ENCODE measurements at places on chromosomes 7 and 10.

DNA sequence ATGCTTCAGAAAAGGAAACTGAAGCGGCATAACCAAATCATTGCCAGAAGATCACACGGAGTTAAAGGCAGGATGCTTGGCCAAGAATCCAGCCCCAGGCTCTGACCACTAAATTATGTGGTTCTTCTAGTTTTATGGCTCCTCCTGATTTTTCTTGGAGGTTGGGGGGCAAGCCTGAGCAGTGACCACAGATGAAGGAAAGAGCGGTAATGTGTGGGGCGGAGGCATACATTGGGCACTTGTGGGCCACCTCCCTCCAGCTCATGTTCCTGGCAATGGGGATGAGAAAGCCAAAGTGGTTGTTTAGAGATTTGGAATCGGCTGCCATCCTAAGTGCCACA lies 3.2 kb downstream of the TRPV6 start:
- no peak for DNase-seq

- no peak for DNase-seq
Measured at GRCh38 chr10:127368101-127368500, 171.7 kb upstream of the INSYN2A start.

DNA sequence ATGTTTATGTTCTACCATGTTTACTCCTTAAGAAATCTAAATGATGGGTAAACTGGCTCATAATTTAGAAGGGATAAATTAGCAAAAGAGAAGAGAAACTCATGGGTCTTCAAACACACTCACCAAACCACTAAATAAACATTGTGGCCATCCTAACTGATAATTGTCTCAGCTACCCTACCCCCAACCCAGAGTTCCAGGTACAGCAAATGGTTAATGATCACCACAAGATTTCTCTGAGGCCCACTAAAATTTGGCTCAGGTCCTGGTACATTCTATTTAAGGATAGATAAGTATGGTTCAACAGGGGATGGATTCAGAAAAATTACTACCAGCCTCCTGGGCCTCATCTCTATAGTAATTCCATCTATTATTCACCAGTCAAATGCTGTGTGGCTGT lies 21.4 kb downstream of the SLC25A13 start:
- no peak for DNase-seq

DNA sequence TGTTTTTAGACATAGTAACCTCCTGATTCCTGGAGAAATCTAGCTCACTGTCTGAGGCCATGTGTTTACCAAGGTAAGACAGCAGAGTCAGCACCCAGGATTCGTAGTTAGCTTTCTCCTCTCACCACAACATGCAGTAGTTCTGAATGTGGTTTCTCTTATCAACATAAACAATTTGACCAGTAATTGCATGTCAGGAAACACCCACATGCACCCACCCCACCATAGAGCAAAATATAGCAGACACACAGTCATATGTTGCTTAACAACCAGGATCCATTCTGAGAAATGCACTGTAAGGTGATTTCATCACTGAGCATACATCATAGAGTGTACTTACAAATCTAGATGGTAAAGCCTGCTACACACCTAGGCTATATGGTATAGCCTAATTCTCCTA lies 1004.0 kb downstream of the ANKRD7 start:
- no peak for DNase-seq

- DNase-seq = peak; percentile 54
Measured at GRCh38 chr10:103659674-103660363, 166.3 kb downstream of the NEURL1 start.

DNA sequence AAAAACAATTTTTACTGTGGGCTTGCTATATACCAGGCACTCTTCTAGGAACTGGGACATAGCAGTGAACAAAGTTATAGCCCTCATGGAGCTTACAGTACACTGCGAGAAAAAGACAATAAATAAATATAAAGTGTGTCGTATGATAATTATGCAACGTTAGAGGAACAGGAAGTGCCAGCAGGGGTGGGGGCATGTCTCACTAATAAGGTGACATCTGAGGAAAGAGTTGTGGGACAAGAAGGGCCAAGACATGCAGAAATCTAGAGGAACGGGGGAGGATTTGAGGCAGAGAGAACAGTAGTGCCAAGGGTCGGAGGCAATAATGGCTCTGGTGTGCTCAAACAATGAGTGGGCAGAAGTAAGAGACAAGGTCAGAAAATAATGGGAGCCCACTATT lies 52.8 kb downstream of the LMBR1 start:
- DNase-seq = no peak

GRCh38 chr10:123890756-123891143 lies 857 bp downstream of the CPXM2 start:
- no peak for DNase-seq

DNA sequence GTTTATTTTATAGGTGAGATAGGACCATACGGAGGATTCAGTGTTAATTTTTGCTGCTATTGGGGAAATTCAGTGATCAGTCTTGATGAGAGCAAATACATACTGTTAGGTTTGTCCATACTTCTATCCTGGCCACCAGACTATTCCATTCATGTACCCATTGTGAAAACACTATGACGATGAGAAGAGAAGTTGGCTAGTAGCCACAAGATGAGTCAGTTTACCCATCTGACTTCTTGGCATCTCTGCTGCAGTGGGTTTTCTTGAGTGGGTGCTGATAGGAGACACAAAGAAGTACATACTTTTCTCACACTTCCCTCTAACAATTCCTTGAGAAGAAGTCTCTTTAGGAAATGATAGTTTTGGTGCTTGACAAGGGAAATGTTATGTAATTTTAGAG lies 133.1 kb downstream of the TFPI2 start:
- no peak for DNase-seq

GRCh38 chr7:27169658-27170425 lies 4.3 kb downstream of the HOXA10 start:
- DNase-seq = no peak

DNA sequence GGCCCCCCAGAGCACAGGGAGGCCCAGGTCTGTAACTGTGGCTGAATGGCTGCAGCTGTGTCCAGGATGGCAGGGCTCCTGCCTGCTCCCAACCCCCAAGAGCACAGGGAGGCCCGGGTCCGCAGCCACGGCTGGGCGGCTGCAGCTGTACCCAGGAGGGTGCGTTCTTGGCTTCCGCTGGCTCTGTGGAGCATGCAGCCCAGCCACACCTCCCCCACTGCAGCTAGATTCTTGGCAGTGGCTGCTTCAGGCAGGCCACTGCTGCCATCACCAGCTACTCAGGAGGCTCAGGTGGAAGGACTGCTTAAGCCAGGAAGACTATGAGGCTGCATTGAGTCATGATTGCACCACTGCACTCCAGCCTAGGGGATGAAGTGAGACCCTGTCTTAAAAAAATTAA lies 27.9 kb downstream of the C7orf25 start:
- no peak for DNase-seq

DNA sequence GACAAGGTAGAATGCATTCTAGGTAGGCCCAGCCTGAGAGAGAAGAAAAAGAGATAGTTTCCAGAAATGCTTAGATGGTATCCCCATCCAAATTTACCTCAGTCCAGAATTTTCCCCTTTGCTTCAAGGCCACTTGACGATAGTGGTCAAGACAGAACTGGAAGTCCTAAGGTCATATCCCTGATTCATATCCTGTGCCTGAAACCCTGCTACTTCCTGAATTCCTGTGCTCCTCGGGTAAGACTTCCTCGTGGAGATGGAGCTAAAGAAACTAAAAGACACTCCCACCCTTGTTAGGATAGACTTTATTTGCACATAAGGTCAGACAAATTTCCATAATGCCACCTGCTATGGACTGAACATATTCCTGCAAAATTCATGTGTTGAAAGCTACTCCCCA lies 175.9 kb downstream of the EVX1 start:
- DNase-seq = no peak

DNA sequence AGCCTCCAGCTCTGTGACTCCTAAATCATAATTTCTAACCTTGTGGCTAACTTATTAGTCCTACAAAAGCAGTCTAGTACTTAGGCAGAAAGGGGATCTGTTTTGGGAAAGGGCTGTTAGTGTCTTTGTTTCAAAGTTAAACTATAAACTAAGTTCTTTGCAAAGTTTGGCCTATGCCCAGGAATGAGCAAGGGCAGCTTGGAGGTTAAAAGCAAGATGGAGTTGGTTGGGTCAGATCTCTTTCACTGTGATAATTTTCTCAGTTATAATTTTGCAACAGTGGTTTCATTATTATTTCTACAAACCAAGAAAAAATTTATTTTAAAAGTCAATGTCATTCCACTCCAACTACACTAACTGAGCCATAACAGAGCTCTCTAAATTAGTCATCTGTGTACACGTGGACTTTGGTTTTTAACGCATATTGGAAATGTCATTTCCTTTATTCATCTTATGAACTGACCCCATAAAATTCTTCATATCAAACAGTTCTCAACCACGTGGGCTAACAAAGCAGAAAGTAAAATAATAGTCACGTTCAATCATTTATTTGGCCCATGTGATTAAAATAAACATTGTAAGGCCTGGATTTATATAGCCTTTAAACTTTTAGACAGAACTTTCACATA lies 143.2 kb upstream of the C7orf33 start:
- no peak for DNase-seq

DNA sequence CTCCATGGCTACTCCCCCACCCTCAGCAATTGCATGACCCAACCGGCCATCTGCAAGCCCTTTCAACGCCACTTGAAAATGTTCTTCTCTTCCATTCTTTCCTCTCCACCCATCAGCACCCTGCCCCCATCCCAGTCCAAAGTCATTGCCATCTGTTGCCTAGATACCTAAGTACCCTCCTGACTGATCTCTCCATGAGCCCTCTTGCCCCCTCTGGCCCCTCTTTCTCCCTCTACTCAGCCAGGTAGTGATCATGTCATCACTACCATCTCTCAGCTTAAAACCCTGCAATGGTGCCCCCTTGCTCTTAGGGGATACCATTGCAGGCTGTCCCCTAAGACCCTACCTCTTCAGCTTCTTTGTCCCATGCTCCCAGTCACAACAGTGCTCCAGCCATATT lies 30.5 kb upstream of the BTRC start:
- no peak for DNase-seq

- DNase-seq = no peak
Measured at GRCh38 chr7:145152589-145152988, 316.7 kb upstream of the TPK1 start.

GRCh38 chr7:151424799-151425198 lies 15.0 kb upstream of the WDR86 start:
- no peak for DNase-seq

GRCh38 chr7:1385809-1386622 lies 73.3 kb downstream of the MICALL2 start:
- no peak for DNase-seq

- DNase-seq = no peak
Measured at GRCh38 chr7:73555411-73555982, 2.0 kb downstream of the BCL7B start.

DNA sequence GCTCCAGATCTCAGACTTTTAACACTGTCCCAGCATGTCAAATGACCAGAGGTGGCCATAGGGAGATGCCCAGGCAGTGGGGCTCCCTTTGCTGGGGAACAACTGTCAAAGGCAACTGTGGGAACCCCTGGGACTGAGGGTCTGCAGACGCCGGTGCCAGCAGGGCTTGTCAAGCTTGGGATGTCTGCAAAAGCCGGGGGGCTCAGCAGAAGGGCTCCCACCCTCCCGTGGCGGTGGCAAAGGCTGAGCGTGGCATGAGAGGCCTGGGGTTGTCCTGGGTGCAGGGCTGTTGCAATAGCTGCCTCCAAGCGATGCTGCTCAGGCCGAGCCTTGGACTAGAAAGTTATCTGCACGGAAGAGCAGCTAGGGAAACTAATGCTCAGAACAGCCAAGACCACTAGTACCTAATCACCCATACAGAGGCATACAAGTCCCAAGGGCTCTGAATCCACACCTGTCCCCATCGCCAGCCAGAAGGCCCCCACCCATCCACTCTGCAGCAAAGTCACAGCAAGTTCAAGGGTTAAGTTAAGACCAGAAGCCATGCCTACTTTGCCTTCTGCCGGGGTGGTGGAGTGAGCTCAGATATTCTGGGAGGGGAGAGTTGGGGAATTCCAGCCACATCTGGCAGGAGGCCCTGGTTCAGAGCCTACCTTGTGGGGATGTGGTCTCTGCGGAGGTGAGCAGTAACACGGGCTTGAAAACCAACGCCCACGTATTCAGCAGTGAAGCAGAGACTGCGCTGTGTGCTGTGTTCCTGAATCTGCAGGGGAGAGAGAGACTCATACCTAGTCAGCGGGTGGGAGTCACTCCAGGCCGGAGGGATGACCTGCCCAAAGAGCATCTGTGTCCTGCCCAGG lies 4.6 kb downstream of the SH2B2 start:
- no peak for DNase-seq

DNA sequence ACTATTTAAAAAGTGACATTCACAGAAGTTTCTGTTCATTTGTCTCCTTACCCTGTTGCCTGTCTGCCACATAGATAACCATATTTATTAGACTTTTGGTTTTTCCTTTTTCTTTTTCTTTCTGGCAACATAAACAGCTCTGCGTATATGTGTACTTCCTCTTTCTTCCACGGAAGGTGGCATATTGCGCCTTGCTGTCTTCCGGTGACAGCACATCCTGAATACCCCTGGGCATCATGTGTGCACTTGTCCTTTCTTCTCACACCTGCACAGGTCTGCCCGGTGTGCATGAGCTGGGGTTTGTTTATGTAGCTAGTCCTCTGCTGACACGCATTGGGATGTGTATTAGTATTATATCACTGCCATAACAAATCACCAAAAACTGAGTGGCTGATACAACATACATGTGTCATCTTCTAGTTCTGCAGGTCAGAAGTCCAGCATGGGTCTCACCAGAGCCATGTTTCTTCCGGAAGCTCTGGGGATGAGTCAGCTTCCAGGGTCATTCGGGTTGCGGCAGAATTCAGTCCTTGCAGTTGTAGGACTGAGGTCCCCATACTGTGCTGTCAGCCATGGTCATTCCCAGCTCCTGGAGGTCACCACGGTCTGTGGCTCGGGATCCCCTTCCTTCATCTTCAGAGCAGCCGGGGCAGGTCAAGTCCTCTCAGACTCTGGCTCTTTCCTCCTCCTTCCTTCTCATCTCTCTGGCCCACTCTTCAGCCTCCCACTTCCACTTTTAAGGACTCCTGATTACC lies 596.0 kb upstream of the FOXK1 start:
- DNase-seq = no peak

DNA sequence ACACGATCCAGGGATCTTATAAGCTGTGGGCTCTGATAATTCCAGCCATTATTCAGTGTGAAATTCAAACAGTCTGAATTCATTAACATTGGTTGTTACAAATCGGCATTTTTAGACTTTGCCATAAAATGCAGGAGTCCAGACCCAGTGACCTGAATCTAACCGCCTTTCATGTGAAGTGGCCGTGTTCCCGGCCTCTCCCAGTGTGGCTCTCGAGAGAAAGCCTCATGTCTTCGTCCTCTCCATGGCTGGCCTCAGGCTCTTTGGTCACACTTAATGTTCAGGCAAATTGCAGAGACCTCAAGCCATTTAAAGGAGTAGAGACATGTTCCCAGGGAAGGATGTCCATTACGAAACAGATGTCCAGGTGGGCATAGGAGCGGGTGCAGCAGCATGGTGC lies 59.3 kb downstream of the CTBP2 start:
- DNase-seq = no peak

- DNase-seq = no peak
Measured at GRCh38 chr7:138798836-138799235, 840 bp upstream of the ATP6V0A4 start.

- DNase-seq = no peak
Measured at GRCh38 chr7:111483078-111483477, 79.2 kb downstream of the IMMP2L start.

- DNase-seq = no peak
Measured at GRCh38 chr10:75470901-75471300, 39.5 kb downstream of the LRMDA start.

- DNase-seq = peak; percentile 7
Measured at GRCh38 chr7:64630496-64630895, 35.4 kb upstream of the ZNF107 start.

- no peak for DNase-seq
Measured at GRCh38 chr7:37823557-37823956, 24.8 kb upstream of the NME8 start.

- no peak for DNase-seq
Measured at GRCh38 chr7:69747144-69747543, 148.9 kb downstream of the AUTS2 start.

All from hippocampal formation (tissue), 2 donors.